Forelimb muscle (tissue), 1 donor: ENCODE measurements at places on chromosomes 2 and 18. TPM values are rescaled to one million over a fixed set of nuclear protein-coding genes. Genes with fewer than 3 reads are reported as not detected.

DNA sequence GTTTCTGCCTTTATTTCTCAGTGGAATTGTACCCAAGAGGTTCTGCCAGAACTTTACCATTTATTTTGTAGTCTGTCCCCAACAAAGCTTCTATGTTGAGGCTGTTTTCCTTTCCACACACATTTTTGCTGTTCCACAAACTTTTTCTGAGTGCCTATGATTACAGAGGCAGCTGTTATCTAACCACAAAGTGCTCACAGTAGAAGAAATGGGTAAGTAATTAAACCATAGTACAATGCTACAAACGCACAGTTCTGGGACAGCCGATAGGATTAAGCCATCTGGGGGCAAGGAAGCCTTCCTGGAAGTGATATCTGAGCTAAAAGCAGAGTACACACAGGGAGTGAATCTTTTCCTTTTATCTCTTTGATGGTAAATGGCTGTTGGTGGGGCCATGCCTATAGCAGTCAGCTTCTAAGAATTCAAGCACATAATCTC, 3.9 kb upstream of the MGAT4A start:
- no peak for DNase-seq

DNA sequence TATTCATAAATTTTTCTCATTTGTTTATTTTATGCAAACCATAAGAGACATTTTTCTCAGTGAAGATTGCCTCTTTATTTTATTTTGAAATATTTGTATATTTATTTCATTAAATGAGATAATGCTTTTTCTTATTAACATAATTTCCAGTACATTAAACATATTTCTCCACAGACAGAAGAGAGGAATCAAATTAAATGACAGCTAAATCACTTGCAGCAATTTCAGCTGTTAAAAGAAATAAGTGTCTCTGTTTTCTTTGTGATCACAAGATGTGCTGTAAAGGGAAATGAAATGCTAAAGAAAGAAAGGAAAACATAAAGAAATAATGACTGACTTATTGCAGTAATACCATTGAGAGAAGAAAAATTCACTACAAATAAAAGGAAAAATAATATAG, 414.0 kb upstream of the FANCL start:
- no peak for DNase-seq

ARHGEF33 gene
- 1.5 TPM for polyA plus RNA-seq

DNA sequence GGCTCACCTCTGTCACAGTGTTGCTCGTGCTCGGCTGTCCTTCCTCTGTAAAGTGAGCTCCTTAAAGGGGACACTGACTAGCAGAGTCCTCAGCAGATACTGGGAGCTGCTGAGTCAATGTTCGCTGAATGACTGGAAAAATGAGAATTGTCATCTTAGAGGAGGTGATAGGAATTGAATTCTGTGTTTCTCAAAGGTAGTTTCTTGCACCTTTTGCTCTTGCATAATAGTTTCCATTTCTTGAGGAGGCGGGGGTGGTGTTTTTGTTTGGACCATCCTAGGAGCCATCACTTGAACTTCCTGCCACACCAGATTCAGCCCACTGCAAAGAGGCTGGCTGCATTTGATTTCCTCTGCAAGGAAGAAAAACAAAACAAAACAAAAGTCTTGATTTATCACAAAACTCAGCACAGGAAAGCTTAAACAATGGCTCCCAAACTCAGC, 11.4 kb upstream of the RFX8 start:
- DNase-seq = no peak

IL1F10 gene
- polyA plus RNA-seq = not detected

- no peak for DNase-seq
Observed at GRCh38 chr2:101770726-101771125, 73.2 kb downstream of the MAP4K4 start.

DNA sequence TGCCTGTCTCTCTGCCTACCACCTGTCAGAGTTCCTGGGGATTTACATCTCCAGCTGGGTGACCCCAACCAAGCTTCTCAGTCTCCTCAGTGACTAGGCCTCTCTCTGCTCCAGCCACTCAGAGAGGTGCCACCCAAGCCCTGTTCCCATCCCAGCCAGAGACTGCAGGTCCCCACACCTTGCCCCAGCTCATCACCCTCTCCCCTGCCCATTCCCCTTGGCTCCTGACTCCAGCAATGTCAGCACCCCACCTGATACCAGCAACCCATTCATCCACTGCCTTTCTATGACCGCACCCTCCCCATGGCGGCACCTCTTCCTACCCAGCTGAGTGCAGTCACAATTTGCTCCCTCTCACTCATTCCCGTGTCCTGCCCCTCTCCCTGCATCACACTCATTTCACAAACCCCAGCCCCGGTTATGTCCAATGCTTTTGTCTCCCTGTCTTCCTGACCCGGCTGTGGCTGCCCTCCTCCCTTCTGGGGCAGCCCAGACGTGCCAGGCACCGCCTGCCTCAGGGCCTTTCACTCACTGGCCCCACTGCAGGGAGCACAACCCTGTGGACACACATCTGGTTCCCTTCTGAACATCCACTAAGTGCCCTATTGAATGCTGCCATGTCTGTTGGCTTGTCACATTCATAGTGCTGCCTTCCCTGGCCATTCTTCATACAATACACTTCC, 494.8 kb upstream of the HS6ST1 start:
- DNase-seq = no peak

DNA sequence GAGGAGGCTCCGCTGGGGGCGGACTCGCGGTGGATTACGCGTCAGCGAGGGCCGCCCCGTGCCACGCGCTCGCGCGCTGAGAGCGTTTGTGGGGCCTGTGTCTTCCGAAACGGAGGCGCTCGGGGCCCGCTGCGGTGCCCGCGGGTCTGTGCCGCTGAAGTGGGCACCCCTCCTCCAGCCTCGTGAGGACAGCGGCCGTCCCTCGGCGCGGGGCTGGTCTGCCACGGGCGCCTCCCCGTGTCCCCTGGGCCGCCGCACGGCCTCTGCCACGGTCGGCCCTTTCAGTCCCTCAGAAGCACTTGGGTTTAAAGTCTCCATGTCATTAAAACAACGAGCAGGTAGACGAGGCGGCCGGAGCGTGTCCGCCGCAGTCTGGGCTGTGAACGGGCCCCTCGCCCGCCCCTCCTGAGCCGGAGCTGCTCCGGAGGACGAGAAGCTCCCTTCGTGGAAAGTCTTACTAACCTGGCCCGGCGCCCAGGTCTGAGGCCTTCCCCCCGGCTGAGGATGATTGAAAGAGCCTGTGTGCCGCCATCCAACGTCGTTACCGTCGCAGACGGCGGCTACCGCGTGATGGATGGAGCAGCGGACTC, 97.6 kb downstream of the NFATC1 start:
- no peak for DNase-seq

TBR1 gene
- not detected for polyA plus RNA-seq

DNA sequence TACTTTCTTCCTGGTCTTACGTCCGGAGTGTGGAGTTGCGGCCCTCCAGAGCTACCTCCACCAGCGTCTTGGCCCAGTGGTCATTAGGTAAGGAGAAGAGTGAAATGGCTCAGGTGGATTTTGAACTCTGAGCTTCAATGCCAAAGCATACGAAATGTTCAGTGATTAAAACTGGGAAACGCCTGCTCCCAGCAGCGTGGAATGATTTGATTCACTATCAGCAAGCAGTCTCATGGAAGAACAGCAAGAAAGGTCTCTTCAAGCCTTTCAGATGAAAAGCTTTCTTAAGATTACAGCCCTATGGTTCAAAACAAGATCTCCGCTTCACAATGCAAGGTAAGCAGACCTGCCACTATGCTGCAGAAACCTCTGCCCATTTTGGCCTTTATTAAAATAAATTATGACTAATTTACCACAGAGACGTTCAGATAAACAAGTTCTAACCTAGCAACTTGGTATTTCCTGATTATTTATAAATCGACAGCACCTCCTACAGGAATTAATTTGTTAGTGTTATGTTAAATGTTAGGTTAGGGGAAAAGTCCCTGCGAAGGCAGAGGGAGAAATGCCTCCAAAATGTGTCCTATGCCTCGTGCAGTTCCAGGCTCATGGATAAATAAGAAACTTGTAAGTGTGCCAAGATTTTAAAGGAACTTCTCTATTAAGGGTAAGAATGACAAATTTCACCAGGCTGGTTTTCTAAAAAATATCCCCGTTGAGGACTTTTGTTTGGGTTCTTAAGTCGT, 10.1 kb downstream of the SP9 start:
- DNase-seq = no peak

DNA sequence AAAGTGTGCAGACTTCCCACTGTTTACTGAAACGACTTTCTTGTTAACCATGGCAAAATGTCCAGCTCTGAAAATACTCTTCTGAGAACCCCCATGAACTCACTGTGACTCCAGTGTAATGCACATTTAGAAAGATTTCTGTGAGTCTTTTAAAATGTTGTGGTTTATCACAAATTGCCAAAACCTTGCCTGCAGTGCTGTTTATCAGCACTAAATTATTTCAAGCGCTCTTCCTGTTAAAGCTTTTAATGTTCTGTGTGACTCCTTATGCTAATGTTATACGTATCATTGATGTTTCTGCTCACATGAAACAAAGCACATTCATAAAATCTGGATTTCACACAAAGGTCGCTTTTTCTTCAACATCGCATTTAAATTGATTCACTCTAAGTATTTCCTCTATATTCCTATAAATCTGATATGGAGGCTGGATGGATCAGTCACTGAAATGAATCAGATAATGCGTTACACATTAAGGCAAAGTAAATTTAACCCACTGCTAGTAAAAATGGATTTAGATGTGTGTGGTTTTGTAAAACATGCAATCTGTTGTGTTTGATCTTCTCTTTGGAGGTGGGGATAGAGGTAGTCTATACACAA, 521.2 kb downstream of the NYAP2 start:
- no peak for DNase-seq
